ENCODE measurements at places on chromosomes 6 and 20. TPM values are rescaled to one million over a fixed set of nuclear protein-coding genes. Genes with fewer than 3 reads are reported as not detected.

- H3K27me3 ChIP-seq: no peaks in the 10 kb centered on the region
- no peak overlapping the region for H3K27ac ChIP-seq
- no peak for DNase-seq
- no peaks in the 10 kb centered on the region for H3K4me1 ChIP-seq
- no peak overlapping the region for H3K4me3 ChIP-seq
- peaks cover 36% of the 10 kb centered on the region for H3K36me3 ChIP-seq
Measured at GRCh38 chr20:41110012-41110411, 27.3 kb upstream of the PLCG1 start.

TNFRSF6B gene
- 1.2 TPM for total RNA-seq

FAM209B gene
- total RNA-seq: not detected

DNA sequence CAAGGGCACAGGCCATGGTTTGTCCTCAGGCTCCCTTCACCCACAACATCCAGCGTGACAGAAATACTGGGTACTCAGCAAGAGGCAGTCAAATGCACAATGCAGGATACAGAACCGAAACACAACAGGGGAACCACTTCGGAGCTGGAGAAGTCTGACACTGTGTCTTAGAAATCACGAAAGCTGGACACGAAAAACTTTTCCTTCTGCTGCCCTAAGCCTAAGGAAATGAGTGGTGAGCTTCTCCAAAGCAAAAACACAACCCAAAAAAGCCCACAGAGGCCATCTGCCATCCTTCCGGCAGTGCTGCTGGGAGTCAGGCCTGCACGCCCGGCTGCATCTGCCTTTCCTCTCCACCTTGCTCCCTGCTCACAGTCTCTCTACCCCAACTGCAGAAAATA, 106.3 kb downstream of the SLC23A2 start:
- no peak overlapping the region for H3K4me3 ChIP-seq
- DNase-seq: peak; percentile 38
- H3K27me3 ChIP-seq: no peaks in the 10 kb centered on the region

GRCh38 chr20:41869261-41869660, 251.1 kb upstream of the CHD6 start:
- H3K27me3 ChIP-seq: no peaks in the 10 kb centered on the region
- H3K4me3 ChIP-seq: no peak overlapping the region
- no peak overlapping the region for H3K27ac ChIP-seq
- no peak for DNase-seq

DNA sequence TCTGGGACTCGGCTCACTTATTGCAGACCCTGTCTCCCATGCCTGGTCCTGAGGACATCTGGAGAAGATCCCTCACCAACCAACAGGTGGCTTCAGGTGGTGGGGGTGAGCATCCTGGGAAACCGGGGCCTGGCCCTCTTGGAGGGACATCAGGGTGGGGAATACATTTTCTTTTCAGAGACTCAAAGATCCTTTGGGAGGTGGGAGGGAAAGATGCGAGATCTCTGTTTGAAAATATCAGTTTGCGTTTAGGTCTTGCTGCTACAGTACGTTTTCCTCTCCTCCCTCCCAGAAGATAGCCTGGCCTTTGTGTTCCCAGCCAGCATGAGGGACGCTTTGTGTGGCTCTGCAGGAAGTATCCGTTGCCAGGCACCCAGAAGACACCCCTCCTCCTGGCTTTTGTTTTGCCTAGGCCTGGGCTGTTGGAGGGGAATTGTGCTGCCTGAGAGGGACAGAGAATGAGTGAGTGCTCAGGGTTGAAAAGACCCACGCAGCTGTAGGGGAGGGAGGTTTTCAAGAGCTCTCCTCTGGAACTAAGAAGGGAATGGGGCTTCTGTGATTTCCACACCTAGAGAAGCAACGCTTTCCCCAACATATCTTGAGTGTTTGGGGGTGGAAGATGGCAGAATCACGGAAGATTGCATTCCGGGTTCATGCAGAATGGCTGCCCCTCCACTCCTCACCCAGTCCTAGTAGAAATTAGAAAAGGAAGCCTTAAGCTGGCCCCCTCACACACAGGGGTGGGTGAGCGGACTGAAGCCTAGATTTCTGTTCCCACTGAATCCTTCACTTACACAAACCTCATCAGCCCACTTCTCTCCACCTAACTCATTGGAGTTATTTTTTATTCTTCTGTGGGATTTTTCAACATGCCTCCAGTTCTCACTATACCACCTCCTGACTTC, 22.0 kb upstream of the SLC2A12 start:
- no peak overlapping the region for H3K27ac ChIP-seq
- no peaks in the 10 kb centered on the region for H3K27me3 ChIP-seq
- H3K36me3 ChIP-seq: no peaks in the 10 kb centered on the region

RNF182 gene
- total RNA-seq: 0.83 TPM

TREM1 gene
- total RNA-seq: 2.9 TPM

DNA sequence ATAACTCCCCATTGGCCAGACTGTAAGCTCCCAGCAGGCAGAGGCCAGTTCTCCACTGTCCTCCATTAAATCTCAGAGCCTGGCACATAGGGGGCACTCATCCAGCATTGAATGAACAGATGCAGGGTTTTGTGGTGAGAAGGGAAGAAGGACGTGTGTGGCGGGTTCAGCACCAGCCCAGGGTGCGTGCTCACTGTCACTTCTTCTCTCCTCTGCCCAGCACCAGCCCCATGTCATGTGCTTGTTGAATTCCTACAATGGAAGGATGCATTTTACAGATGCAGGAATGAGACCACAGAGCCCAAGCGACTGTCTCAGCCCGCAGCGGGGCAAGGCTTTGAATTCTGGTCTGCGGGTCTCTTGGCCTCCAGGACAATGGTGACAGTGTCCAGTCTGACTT, 149.9 kb downstream of the CEBPB start:
- no peak overlapping the region for H3K27ac ChIP-seq
- no peak overlapping the region for H3K4me3 ChIP-seq
- no peaks in the 10 kb centered on the region for H3K36me3 ChIP-seq
- no peaks in the 10 kb centered on the region for H3K4me1 ChIP-seq
- no peak for DNase-seq

DNA sequence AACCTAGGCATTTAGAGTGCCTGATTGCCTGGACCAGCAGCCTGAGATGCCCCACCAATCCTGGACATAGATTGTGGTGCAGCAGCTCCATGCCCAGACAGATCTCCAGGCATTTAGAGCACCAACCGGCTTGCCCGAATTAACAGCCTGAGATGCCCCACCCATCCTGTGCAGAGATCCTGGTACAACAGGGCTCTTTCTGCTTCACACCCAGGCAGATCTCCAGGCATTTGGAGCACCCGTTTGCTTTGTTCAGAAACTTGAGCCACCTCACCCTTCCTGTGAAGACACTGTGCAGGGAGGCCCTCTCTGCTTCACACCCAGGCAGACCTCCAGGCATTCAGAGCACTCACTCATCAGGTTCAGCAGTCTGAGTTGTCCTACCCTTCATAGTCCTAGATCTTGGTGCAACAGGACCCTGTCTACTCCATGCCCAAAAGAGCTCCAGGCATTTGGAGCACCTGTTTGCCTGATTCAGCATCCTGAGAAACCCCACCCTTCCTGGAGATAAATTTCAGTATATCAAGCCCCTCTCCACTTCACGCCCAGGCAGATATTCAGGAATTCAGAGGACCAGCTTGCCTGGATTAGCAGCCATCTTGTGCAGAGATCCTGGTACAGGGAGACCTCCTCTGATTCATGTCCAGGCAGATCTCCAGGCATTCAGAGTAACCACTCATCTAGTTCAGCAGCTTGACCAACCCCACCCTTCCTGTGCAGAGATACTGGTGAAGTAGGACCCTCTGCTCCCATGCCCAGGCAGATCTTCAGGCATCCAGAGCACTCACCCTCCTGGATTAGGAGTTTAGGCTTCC, 189.2 kb upstream of the FERMT1 start:
- H3K27ac ChIP-seq: no peak overlapping the region
- no peak for DNase-seq
- H3K4me3 ChIP-seq: no peak overlapping the region
- H3K4me1 ChIP-seq: no peaks in the 10 kb centered on the region
- H3K27me3 ChIP-seq: no peaks in the 10 kb centered on the region
- no peaks in the 10 kb centered on the region for H3K36me3 ChIP-seq

- no peaks in the 10 kb centered on the region for H3K36me3 ChIP-seq
- no peaks in the 10 kb centered on the region for H3K27me3 ChIP-seq
- DNase-seq: no peak
- peak overlapping the region; percentile 35 for H3K27ac ChIP-seq
Measured at GRCh38 chr6:31004794-31005193, 5.5 kb upstream of the MUC22 start.

DNA sequence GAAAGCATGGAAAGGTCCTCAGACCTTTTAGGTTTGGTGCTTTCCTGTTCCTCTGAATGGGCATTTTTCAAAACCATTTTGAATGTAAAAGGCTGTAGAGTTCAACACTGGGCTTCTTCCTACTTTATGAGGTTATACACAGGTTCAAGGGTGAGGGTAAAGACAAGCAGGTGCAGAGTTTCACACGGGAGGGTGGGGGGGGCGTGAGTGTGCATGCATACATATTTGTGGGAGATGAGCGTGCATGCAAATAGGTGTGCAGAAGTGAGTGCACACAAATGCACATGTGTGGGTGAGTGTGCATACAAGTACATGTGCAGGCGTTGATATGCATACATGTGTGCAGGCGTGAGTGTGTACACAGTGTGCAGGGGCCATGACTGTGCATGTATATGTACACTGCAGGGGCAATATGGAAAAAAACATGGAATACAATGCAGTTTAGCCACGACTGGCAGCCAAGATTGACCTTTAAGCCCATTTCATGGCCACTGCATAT, 183.1 kb downstream of the GMPR start:
- no peaks in the 10 kb centered on the region for H3K36me3 ChIP-seq
- H3K27ac ChIP-seq: peak overlapping the region; percentile 71
- DNase-seq: no peak
- no peak overlapping the region for H3K4me3 ChIP-seq

GRCh38 chr20:46334303-46334904, 26.1 kb upstream of the CDH22 start:
- no peaks in the 10 kb centered on the region for H3K36me3 ChIP-seq
- no peak overlapping the region for H3K4me3 ChIP-seq
- no peaks in the 10 kb centered on the region for H3K4me1 ChIP-seq
- H3K27ac ChIP-seq: no peak overlapping the region

GRCh38 chr6:18985996-18986395, 598.8 kb downstream of the RNF144B start:
- H3K27ac ChIP-seq: no peak overlapping the region
- H3K36me3 ChIP-seq: no peaks in the 10 kb centered on the region
- DNase-seq: no peak
- no peaks in the 10 kb centered on the region for H3K4me1 ChIP-seq
- H3K4me3 ChIP-seq: no peak overlapping the region

NFATC2 gene
- total RNA-seq: 12.5 TPM

DNA sequence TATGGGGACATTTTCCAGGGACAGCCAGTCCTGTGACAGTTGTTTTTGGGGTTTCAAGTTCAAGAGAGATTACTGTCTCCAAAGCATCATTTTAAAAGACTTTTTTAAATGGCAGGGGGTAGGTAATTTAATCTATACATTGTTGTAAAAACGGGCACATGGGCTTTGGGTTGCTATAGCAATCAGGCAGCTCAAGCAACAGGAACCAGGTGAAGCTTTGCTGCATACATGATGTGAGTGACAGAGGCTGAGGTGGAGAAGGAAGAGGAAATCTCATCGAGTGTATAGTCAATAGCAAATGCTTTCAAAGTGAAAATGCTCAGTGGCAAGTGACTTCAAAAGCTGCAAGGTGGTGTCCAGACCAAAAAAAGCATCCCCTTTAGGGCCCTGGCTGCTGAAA, 277.4 kb upstream of the JAG1 start:
- no peaks in the 10 kb centered on the region for H3K4me1 ChIP-seq
- H3K27ac ChIP-seq: no peak overlapping the region
- no peaks in the 10 kb centered on the region for H3K27me3 ChIP-seq
- H3K36me3 ChIP-seq: no peaks in the 10 kb centered on the region
- DNase-seq: no peak

SMIM29 gene
- total RNA-seq: 21.7 TPM

THBS2 gene
- total RNA-seq: 16.2 TPM

GRCh38 chr6:154156135-154156896, 117.3 kb downstream of the OPRM1 start:
- no peak overlapping the region for H3K27ac ChIP-seq
- H3K4me1 ChIP-seq: no peaks in the 10 kb centered on the region
- H3K36me3 ChIP-seq: no peaks in the 10 kb centered on the region
- no peak overlapping the region for H3K4me3 ChIP-seq
- no peaks in the 10 kb centered on the region for H3K27me3 ChIP-seq

DNA sequence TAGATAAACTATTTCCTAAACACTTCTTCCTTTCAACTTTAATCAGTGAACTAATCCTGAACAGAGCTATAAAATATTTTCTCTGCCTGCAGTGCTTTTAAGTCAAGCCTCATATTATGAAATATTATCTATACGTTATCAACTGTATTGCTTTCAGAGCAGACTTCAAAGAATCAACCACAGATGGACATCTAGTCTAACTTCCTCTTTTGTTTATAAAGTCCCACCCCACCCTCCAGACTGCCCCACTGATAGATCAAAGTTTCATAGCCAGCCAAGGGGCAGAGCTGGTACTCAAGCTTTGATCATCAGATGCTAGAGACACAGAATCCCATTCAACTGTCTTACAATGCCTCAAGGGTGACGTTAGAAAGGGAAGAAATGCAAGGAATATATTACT, 308.3 kb downstream of the LAMA2 start:
- peaks cover 39% of the 10 kb centered on the region for H3K36me3 ChIP-seq
- no peak overlapping the region for H3K4me3 ChIP-seq
- H3K27ac ChIP-seq: no peak overlapping the region
- H3K4me1 ChIP-seq: no peaks in the 10 kb centered on the region
- no peaks in the 10 kb centered on the region for H3K27me3 ChIP-seq

GRCh38 chr6:7893342-7893741, 17.2 kb downstream of the TXNDC5 start:
- no peaks in the 10 kb centered on the region for H3K27me3 ChIP-seq
- no peaks in the 10 kb centered on the region for H3K4me1 ChIP-seq
- DNase-seq: no peak
- no peak overlapping the region for H3K27ac ChIP-seq
- H3K36me3 ChIP-seq: peaks cover 78% of the 10 kb centered on the region
- no peak overlapping the region for H3K4me3 ChIP-seq

MCHR2 gene
- total RNA-seq: not detected

- no peaks in the 10 kb centered on the region for H3K27me3 ChIP-seq
- no peak overlapping the region for H3K27ac ChIP-seq
- peak; percentile 84 for DNase-seq
- no peaks in the 10 kb centered on the region for H3K4me1 ChIP-seq
- H3K36me3 ChIP-seq: no peaks in the 10 kb centered on the region
- no peak overlapping the region for H3K4me3 ChIP-seq
Measured at GRCh38 chr6:109705258-109705657, 14.2 kb downstream of the FIG4 start.

- H3K27ac ChIP-seq: no peak overlapping the region
- H3K4me1 ChIP-seq: no peaks in the 10 kb centered on the region
- DNase-seq: no peak
- no peaks in the 10 kb centered on the region for H3K36me3 ChIP-seq
Measured at GRCh38 chr20:10861090-10861489, 187.3 kb upstream of the JAG1 start.

DNA sequence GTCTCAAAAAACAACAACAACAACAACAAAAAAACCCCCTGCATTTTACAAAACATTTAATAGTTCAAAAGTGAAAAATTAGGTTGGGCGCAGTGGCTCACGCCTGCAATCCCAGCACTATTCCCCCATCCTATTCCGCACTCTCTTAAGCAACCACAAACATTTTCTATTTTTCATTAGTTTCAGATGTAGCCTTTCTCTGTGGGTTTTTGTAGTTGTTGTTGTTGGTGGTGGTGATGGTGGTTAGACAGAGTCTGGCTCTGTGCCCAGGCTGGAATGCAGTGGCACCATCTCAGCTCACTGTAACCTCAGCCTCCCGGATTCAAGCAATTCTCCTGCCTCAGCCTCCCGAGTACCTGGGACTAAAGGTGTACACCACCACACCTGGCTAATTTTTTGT, 6.4 kb upstream of the GMNN start:
- no peak for DNase-seq
- no peaks in the 10 kb centered on the region for H3K27me3 ChIP-seq
- no peak overlapping the region for H3K27ac ChIP-seq
- no peak overlapping the region for H3K4me3 ChIP-seq

Data from right atrium auricular region (tissue), 2 donors.